ENCODE measurements at places on chromosomes 16 and 17.

- no peak for ATAC-seq
These were observed 5.4 kb downstream of the MARCHF10 start for GRCh38 chr17:62802561-62803205.

- ATAC-seq: no peak
These were observed 16.3 kb downstream of the SHISA9 start for GRCh38 chr16:12917653-12918052.

GRCh38 chr16:70653406-70653805 lies 7.0 kb downstream of the IL34 start:
- no peak for ATAC-seq

DNA sequence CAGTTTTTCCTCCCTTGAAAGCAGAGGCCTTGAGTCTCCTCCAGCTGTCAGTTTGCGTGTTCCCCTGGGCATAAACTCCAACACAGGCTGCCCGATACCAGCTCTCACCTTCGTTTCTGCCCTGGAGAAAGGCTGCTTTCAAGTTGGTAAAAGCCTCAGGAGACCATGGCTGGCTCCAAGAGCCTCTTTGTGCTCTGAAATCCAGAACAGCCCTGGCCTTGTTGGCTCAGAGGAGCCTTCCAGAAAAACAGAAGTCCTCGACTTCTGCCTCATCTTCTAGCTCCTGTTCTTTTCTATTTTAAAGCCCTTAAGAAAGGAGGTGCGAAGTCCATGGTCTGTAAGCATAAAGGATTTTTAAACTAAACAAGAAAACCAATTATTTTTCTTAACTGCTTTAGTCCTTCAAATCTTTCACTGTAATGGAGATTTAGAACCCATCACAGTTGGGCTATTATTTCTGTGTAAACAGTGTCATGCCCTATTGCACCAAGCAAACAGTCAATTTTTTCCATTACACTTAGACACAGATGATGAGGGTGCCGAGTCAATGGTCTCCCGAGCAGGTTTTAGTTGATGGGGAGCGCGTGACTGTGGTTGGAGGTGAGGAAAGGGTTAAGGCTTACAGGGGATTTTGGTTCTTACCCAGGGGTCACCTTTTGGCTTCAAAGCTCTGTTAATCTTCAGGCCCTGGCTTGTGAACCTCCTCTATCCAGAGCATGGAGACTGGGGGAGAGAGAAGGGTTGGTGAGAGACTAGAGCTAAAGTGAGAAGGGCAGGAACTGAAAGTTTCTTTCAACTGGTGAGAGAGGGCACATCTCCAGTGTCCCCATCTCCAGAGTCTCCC lies 212.8 kb downstream of the MSI2 start:
- ATAC-seq: peak; percentile 69

- ATAC-seq: peak; percentile 44
These were observed at the start of gene PTGES3L for GRCh38 chr17:42979511-42980273. Gene PTGES3L, minus strand, starts transcription at chr17:42980080. Its CDS starts 27 bp downstream, at chr17:42980053.

DNA sequence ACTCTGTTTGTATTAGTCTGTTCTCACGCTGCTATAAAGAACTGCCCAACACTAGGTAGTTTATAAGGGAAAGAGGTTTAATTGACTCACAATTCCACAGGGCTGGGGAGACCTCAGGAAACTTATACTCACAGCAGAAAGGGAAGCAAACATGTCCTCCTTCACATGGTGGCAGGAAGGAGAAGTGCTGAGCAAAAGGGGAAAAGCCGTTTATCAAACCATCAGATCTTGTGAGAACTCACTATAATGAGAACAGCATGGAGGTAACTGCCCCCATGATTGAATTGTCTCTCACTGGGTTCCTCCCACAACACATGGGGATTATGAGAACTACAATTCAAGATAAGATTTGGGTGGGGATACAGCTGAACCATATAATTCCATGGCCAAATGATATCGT lies 30.9 kb downstream of the ABCC1 start:
- no peak for ATAC-seq

GRCh38 chr16:84180519-84181140 lies 6.2 kb downstream of the TAF1C start:
- no peak for ATAC-seq

- ATAC-seq: no peak
These were observed 23.4 kb downstream of the ITGAE start for GRCh38 chr17:3777366-3778120.

DNA sequence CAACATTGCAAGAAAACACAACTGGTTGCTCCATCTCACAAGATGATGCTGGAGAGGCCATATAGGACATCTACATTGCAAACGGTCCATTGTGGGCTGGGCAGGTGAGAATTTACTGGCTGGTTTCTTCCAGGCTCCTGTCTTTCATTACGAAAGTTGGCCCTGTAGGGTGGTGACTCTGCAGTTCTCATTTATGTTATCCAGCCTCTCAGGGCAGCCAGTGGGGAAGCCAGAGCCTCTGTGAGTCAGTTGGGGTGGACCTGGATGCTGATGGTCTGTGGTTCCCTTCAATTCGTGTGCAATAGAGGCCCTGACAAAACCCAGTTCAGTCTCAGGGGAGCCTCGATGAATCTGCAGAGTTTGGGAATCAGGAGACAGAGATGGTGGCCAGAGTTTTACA lies 341.0 kb upstream of the CCL2 start:
- ATAC-seq: no peak

DNA sequence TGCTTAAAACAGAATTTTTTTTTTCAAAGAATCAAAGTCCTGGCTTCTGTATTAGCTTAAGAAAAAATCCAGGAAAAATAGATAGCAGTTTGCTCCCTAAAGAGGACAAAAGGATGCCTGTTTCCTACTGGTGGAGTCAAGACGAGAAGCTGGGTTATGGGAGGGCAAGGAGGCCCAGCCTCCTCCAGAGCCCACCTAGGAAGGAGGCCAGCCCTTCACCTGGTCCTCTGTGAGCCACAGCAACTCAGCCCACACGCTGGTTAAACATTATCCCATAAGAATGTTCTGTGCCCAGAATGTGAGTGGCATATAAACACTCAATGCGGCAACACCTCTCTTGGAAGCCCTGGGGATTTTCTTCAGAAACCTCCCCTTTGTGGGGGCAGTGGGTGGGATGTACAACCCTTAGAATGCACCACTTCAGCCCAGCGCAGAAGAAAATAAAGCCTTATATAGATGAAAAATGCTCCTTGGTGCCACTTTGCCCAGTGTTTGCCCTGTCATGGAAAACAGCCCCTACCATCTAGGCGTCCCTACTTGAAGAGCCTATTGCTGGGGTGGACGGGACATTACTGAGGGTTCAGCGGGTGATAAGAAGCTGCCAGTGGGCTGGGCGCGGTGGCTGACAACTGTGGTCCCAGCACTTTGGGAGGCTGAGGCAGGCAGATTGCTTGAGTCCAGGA lies 48.0 kb downstream of the TEKT5 start:
- no peak for ATAC-seq

GRCh38 chr17:31417051-31417792 lies 25.7 kb downstream of the RAB11FIP4 start:
- no peak for ATAC-seq

GRCh38 chr16:88983165-88983564 lies 6.2 kb upstream of the CBFA2T3 start:
- peak; percentile 69 for ATAC-seq

- no peak for ATAC-seq
These were observed 571 bp upstream of the NME1 start for GRCh38 chr17:51152766-51153209.

GRCh38 chr17:77572065-77572601 lies 386.4 kb upstream of the TNRC6C start:
- ATAC-seq: no peak

- ATAC-seq: no peak
These were observed 9.5 kb upstream of the CMIP start for GRCh38 chr16:81435103-81435502.

- no peak for ATAC-seq
These were observed 138.7 kb downstream of the ANKFN1 start for GRCh38 chr17:56292010-56292409.

- ATAC-seq: no peak
These were observed 567 bp downstream of the UBB start for GRCh38 chr17:16381496-16381820.

DNA sequence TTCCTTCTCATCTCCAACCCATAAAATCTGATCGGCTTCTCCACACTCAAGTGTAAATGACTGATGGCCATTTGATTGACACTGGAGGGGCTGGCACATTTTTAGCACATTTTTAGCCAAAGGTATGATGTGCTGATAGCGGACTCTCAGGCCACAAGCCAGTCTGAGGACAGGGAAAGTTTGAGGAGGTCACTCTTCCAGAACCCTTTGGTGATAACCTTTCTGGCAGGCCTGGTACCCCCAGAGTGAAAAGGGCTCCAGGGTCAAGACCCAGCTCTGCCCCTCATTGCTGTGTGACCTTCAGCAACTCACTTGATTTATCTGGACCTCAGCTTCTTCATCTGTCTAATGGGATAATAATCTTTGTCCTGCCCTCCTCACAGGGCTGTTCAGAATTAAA lies 1.7 kb upstream of the NLRC5 start:
- no peak for ATAC-seq

GRCh38 chr17:79993390-79994227 lies 42.1 kb downstream of the TBC1D16 start:
- ATAC-seq: peak; percentile 31

DNA sequence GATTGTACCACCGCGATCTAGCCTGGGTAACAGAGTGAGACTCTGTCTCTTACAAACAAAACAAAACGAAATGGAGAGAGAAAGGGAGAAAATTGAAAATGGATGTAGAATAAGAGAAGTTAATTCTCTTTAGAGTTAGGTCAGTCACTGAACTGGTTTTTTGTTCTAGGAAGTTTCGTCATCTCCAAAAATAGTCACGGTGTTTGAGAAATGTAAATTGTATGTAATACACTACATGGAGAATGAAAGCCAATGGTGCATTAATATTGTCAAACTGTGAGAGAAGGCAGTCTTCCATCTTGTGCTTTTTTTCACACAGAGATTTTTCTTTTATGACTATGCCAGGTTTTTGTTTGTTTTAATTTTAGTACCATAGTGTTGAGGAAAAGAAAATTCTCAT lies 145.9 kb downstream of the BCAS3 start:
- no peak for ATAC-seq

- peak; percentile 95 for ATAC-seq
These were observed 22.4 kb downstream of the C17orf75 start for GRCh38 chr17:32319548-32319905.

DNA sequence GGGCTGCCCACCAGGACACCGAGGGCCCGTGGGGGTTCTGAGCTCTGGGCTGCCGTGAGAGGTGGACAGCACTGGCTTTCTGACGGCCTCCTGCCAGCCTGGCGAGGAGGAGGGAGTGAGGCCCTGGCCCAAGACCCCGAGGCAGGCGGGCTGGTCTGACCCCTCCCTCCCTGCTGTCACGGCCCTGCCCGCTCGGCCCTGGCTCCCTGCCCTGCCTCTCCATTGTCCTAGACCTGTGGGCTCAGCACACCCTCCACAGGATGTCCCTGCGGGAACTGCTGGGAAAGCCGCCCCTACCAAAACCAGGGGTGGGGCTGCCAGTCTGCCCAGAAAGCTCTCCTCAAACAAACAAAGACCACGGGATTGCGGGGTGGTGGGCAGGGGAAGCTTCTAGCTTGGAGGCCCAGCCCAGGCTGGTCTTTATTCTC lies 20.7 kb downstream of the SPNS2 start:
- no peak for ATAC-seq

DNA sequence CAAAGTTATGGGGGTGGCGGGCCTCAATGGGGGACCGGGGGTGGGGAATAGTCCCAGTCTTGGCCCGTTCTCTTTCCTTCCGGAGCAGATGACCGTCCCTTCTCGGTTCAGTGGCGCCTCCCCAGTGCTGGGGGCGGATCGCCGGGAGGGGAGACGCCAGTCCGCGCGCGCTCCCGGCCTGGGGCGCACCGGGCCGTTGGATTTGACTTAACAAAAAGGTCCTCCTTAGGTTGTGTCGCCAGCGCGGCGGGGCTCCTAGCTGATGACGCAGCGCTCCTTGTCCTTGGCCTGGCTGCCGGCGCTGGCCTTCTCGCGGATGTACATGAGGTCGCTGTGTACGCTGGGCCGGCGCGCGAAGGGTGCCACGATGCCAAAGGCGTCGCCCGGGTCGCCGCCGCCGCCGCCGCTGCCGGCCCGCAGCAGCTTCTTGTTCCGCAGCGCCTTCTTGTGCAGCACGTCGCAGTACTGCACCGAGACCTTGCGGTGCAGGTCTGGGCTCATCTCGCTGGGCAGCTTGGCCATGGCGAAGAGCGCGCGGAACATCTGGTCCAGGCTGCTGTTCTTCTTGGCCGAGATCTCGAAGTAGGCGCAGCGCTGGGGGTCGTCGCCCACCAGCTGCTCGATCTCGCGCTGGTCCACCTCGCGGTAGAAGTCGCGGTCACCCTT lies 1.2 kb downstream of the RASD1 start:
- no peak for ATAC-seq

DNA sequence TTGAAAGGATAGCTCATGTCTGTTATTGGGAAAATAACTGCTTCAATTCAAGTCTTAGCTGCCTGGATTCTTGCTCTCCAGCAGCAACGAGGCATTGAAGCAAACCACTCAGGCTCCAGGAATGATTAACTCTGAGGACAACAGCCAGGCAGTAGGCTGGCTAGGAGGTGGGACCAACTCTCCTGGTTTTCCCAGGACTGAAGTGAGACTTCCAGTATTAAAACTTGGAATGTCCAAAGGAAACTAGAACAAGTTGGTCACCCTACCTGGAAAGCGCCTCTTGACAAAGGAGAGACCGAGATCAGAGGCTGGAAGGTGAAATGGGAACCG lies 100.7 kb downstream of the SALL1 start:
- ATAC-seq: no peak

DNA sequence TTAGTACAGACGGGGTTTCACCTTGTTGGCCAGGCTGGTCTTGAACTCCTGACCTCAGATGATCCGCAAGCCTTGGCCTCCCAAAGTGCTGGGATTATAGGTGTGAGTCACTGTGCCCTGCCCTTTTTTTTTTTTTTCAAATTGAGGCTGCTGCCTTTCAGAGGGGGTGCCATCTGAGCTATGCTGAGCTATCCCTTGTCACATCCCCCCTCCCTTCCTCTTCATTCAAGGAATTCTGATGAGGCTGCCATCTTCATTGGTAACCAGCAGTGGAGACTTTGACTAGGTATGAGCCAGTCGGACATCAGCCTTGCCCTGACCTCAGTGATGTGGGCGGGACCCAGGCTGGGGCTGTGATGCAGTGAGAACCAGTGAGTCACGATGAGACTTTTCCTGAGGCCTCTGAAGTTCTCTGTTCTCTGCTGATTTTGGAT lies 24.4 kb upstream of the GPT2 start:
- no peak for ATAC-seq

GRCh38 chr17:1055751-1056645 lies 59.1 kb downstream of the TIMM22 start:
- peak; percentile 79 for ATAC-seq

GRCh38 chr17:16013943-16014407 lies 14.4 kb downstream of the TTC19 start:
- no peak for ATAC-seq

GRCh38 chr16:87207509-87207908 lies 109.7 kb downstream of the C16orf95 start:
- ATAC-seq: no peak

GRCh38 chr16:74923766-74924460 lies 61.0 kb downstream of the WDR59 start:
- ATAC-seq: no peak

- no peak for ATAC-seq
These were observed 30.7 kb downstream of the CDRT4 start for GRCh38 chr17:15436473-15437302.

GRCh38 chr16:67208154-67208896 lies 9.4 kb downstream of the ELMO3 start:
- no peak for ATAC-seq

All from stimulated activated memory B cell treated with anti-CD40 and anti-IgM and Interleukin-4, amounts not matched to agents 10 μg/mL and 1 μg/mL and 100 μg/mL, for 72 hours (primary cell).